Erythroblast (primary cell): ENCODE measurements at places on chromosomes 13 and 19.
A peak's percentile ranks its signal among the peaks of the same experiment; 100 is the strongest.

DNA sequence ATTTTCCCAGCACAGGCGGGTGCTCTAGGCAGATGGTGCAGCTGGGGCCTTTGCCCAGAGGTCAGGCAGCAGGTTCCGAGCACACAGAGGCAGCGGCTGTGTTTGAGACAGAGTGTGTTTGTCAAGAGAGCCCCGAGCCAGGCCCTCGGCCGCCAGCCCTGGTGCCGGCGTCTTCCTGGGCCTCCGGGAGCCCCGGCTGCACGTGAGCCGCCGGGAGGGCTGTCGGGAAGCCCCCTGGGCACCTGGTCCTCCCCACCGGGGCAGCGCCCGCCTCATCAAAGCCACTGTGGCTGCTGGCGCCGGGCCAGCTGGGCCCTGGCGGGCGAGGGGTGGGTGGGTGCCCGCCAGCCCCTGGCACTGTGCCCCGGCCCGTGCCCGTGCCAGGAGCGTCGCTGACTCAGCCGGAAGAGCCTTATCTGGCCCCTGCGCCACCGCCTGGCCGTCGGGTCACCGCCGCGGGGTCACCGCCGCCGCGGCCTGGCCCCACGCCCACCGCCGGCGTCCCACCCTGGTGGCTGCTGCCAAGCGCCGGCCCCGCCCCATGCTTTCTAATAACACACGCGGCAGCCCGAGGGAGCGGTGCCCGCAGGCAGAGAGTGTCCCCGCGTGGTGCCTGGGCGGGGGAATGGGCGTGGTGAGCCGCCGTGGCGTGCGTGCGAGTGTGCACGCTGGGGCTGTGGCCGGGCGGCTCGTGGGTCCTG, 14.9 kb downstream of the ARID3A start:
- no peak for DNase-seq

DNA sequence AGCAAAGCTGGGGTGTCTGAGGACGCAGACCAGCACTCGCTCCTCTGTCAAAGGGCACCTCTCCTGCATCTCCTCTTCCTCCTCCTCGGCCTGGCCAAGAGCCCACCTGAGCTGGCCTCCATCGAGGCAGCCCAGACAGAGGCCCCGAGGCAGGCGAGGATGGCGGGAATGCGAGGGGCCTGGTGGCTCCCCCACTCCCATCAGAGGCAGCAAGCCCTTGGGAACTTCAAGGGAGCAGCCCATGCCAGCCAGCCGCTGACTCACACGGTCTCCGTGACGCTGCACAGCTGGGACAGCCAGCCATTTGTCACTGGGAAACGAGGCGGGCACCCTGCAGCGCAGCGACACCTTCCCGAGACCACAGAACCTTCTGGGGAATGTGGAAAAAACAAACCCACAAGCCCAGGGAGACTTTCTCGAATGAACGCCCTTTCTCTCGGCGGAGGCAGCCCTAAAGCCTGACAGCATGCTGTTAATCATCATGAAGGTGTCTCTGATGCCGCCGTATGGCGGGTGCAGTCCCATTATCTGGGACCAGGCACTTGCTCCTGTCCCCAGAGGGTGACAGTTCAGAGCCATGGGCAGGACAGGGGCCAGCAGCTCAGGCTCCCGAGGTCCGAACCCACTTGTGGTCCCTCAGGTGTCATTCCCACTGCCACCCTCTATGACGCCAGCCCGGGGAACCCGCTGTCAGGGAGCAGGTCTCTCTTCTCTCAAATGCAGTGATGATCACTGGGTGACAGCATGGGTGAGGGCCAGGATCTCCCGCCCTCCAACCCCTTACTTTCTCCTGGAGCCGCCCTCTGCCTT, 53.0 kb downstream of the PEPD start:
- no peak for DNase-seq

DNA sequence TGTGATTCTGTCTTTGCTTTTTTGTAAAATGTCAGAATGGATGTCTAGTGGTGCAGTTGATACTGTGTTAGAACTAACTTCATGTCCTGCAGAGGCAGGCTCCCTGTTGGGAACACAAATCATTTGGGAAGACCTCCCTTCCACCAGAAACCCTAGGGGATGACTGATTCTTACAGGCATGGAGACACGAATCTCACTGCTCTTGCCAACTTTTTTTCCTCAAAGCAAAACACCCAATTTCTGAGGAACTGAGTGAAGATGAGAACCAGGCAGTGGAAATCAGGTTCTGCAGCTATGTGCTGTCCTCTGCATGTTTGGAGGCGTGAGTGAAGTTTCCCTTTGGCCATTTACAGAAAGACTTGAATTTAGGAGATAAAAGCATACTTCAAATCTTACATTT, 87.5 kb upstream of the CSNK1A1L start:
- DNase-seq = no peak

DNA sequence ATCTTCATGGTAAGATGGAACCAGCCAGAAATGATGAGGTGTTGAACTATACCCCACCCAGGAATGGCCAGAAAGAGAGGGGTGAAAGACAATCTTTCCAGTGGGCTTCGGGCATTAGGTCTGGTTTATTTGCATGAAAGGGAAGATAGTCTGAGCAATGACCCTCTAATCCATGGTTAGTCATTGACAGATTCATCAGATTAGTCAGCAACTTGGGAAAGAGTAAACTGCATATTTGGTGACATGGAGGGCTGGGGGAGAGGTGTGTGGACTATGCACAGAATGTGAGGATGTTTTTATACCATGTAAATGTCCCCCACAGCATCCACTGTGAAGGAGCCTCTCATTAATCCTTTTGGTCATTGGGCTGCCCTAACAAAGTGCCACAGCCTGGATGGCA, 30.1 kb upstream of the USP12 start:
- DNase-seq = no peak

DNA sequence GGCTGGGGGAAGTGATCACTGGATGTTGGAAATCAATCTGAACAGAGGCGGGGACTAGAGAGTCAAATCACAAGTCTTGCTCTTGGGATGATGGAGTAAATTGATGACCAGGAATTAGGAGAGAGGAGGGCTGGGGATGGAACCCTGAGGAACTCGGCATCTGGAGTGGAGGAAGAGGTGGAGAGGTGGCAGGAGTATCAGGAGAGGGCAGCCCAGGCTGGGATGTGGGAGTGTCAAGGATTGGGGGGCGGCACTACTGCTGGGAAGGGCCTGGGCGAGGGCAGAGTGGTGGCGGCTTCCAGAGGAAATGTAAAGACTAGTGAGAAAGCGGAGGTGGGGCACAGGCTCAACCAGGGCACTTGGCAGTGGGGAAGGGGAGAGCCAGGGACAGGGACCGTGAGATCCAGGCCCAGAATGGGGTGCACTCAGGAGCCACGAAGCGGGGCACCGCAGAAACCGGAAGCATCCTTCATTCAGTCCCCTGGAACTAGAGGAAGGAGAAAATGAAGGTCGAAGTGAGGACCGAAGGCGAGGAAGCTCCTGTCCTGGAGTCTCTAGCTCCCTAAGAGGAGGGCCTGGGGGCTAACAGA, 81.2 kb upstream of the GPR183 start:
- DNase-seq = no peak

- DNase-seq = no peak
Observed at GRCh38 chr13:97112446-97113152, 109.5 kb upstream of the MBNL2 start.

DNA sequence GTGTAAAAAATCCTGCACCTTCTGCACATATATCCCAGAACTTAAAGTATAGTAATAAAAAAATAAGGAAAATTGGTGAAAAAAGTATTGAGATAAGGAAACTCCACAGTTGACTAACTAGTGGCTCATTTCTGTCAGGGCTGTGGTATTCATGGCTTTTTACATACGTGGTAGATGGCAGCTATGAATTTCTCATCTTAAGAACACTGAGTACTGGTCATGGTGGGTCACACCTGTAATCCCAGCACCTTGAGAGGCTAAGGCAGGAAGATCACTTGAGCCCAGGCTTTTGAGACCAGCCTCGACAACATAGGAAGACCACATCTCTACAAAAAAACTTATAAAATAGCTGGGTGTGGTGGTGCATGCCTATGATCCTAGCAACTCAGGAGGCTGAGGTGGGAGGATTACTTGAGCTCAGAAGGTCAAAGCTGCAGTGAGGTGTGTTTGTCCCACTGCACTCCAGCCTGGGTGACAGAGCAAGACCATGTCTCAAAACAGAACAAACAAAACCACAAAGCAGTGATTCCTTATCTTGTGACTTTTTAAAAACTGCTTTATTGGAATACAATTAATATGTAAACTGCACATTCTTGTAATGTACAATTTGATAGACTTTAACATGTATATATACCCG, 16.8 kb downstream of the SLAIN1 start:
- DNase-seq = no peak

GRCh38 chr13:110696776-110697175, 9.1 kb downstream of the CARS2 start:
- no peak for DNase-seq

DNA sequence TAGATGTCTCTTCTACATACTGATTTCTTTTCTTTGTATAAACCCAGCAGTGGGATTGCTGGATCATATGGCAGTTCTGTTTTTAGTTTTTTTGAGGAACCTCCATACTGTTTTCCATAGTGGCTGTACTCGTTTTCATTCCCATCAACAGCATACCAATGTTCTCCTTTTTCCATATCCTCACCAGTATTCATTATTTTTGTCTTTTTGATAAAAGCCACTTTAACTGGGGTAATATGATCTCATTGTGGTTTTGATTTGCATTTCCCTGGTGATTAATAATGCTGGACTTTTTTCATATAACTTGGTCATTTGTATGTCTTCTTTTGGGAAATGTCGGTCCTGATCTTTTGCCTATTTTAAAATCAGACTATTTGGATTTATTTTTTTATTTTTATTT, 108.5 kb downstream of the PAN3 start:
- DNase-seq = no peak

DNA sequence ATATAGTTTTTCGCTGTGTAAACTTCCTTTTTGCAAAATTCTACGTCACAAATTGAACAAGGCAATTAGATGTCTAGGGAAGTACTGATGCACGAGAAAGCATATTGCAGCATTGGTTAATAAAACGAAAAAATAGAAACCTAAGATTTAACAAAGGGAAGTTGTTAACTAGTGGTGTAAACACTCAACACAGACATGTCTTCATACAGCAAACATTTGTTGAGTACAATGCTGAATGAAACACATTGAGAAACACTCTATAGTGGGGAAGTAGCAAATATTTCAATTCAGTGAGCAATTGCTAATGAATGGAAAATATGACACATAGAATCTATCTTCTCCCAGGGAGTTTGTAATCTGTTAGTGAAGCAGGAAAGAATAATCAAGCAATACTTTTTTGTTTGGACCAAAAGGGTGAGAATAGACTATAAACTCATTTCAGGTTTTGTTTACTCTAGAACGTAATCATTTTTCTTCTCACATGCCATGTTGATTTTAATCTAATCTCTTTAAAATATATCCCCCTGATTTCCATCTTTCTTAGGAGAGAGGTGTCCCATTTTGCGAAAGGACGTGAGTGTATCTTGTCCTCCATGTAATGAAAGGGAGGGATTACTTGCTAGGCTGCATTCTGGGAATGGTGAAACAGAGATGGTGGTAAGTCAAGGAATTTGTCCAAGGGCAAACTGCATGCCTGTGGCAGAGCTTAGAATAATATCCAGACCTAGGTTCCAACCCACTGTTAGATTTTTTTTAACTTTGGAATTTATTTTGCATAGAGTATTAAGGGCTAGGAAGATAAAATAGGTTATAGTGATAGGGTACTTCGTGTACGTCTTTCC, 1.7 kb upstream of the ANKRD10 start:
- peak; percentile 15 for DNase-seq
